Hematopoietic multipotent progenitor cell treated with erythropoietin and hydrocortisone succinate and interleukin-3 and kit ligand, for 4 days (in vitro differentiated cells): ENCODE measurements at places on chromosomes 12 and 14.

DNA sequence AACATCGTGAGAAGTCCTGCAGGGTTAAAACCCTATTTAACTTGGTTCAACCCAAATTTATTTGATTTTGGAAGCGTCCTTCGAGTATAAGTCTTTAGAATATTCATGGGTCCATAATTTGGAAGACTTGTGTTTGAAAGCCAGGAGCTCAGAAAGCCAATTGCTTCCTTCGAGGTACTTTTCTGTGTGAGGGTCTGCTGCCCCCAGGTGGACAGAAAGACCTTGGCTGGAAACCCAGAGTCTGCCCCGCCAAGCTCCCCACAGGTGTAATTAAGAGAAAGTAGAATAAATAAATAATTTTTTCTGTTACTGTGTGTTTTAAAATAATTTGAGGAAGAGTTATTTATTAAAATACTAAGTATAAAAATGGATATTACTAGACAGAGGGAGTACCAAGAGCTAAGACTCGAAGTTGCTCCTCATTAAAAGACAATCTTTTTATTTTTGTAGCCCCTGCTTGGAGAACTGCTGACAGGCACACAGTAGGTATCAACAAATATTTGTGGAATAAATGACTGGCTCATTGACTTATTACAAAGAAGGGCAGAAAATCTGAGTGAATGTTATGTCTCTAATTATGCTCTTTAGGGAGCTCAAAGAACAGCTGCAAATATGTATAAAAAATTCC, 105.8 kb downstream of the PAH start:
- peak; percentile 46 for DNase-seq

DNA sequence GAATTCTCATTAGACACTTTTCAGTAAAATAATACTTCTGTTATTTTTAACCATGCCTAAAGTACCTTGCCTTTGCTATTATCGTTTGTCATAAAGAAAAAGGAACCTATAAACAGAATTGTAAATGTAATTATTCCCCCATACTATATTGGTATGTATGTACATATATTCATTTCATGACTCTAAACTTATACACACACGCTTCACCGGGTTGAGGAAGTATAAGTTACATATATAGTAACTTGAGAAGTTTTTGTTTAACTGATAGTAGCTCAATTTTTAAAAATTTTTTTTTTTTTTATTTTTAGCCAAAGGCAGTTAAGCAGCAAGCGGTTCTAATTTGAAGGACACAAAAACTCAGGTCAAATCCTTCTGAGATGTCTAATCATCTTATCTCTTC, 107.6 kb downstream of the PLEKHG7 start:
- no peak for DNase-seq

GRCh38 chr14:49770212-49770817, 2.4 kb downstream of the KLHDC2 start:
- DNase-seq: no peak

DNA sequence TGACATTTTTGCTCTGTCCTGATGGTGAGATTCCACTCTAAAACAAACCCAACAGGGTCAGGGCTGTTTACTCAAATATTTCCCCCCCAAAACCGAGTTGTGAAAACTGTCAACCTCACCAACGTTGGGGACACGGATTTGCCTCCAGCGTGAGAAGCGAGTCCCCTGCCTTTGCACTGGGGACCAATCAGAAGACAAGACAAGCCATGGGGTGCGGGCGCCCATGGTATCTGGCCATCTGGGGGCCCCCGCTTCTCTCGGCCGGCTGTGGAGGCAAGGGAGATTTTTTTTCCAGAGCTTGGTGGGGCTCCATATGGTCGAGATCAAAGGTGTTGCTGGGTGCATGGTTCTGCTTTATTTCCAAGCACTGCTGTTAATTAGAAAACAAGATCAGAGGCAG, 272.1 kb downstream of the BCL11B start:
- no peak for DNase-seq

DNA sequence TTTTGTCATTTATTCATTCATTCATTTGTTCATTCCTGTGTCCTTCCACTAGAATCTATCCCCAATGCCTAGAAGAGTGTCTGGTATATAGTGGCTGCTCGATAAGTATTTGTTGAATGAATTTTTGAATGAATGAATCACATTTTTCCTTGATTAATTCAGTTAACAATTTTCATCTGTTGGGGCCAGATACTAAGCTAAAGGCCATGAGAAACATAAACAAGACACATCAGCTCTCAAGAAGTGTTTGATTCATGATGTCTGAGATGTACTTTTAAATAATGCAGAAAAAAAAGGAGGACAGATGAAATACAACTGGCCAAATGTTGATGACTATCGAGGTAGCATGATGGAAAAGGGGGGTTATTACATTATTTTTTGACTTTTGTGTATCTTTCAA, 48.1 kb upstream of the TMED10 start:
- no peak for DNase-seq

DNA sequence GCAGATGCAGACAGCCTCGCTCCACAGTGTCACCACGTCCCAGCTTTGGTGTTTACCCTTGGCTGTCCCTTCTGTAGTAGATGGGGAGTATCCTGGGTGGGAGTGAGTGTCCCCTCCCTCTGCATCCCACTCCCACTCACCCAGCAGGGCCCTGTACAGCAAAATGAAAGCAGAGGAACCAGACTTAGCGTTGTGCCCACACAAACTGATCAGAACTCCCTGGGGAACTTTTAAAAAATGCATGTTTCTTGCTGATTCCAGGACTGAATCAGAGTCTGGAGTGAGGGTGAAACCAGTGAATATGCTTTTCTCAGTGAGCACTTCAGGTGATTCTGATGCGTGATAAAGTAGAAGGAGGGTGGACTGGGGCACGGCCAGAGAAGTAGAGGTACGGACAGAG, 2.9 kb downstream of the ACVRL1 start:
- no peak for DNase-seq
